T follicular helper cell (primary cell): ENCODE measurements at places on chromosomes 1 and 21.

DNA sequence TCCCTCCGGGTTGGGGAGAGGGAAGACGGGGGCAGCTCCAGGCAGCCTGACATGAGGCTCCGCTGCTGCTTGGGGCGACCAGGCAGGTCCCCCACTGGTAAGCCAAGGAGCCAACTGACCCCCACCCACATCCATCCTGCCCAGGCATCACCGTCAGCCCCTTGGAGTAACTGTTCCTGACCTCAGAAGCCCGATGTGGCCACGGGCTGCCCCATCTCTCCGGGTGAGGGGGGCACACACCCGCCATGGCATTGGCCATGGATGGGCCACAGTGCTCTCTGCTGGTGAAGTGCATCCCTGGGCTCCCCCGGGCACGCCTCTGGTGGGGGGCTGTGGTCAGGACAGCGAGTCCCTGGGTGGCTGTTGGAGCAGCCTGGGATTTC, 100.0 kb downstream of the CRYAA start:
- no peak for DNase-seq

GRCh38 chr1:226862890-226863289, 7.5 kb upstream of the PSEN2 start:
- no peak for DNase-seq

GRCh38 chr1:165381745-165382505, 25.4 kb upstream of the LMX1A start:
- DNase-seq, result no peak

DNA sequence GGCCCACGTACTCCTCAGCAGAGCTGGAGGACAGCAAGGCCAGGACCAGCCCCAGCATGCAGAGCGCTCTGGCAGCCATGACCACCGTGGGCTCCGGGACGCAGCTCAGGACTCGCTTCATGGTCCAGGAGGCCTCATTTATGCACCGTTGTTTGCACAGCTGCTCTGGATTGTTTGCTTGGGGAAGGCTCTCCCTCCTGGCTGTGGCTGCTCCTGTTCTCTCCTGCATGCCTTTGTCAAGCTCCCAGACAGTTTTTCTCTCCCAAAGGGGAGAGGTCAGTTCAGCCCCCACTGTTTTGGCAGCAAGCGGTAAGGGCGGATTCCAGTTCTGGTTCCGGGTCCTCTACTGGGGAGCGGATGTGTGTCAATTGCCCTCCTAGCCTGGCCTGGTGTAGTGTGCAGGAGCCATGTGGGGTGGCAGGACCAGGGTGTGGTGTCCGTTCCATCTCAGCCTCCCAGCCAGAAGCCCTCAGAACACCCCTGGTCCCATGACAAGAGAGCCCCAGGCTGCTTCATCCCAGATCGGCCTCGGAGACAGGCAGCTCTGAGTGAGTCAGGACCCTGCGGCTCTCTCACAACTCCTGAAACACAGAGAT, at the start of gene TFF3:
TFF3 (minus strand) TSS at position 114 of the 596 bp plus-strand sequence; CDS start at position 79, 35 bp downstream.
- DNase-seq, result no peak

- no peak for DNase-seq
These were observed 20.3 kb upstream of the SLC26A9 start for GRCh38 chr1:205963352-205964155.

DNA sequence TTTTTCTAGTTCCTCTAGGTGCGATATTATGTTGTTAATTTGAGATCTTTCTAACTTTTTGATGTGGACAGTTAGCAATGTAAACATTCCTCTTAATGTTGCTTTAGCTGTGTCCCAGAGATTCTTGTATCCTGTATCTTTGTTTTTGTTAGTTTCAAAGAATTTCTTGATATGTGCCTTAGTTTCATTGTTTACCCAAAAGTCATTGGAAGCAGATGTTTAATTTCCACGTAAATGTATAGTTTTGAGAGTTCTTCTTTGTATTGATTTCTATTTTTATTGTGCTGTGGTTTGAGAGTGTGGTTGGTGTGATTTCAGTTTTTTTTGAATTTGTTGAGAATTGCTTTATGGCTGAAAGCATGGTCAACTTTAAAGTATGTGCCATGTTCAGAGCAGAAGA, 319.4 kb downstream of the PTBP2 start:
- no peak for DNase-seq

GRCh38 chr1:198087831-198088230, 69.0 kb upstream of the NEK7 start:
- no peak for DNase-seq

DNA sequence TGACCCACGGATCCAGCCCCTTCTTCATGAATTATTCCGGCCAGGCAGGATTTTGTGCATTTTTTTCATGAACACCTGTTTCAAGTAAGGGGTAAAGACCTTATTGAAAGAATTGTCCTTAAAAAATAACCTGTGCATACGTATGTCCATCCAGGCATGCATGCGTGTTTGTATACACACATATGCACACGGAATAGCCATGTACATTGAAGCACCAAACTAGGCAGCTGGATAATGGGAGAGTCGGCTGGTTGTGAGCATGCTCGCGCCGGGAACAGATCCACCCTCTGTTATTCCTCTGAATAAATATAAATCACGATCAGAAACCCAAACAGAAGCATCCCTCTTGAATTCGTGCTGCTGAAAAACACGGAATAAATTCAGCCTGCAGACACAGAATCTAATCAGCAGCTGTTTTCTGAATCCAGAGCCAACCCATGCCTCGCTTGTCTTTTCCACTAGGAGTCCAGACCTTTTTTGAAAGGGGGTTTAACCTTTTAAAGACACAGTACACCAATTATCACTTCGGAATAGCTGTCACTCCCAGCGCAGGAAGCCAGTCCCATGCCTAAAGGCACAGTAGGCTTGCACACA, at the start of gene HIVEP3:
HIVEP3 (minus strand) TSS at position 473 of the 594 bp plus-strand sequence.
- no peak for DNase-seq

GRCh38 chr1:89820422-89821321, at the start of gene LRRC8D:
Gene LRRC8D, plus strand, starts transcription at chr1:89821032. Its CDS starts 112,037 bp downstream, at chr1:89933069.
- DNase-seq, result peak; percentile 52

- no peak for DNase-seq
These were observed 722.2 kb downstream of the KCNT2 start for GRCh38 chr1:195886000-195886399.

- DNase-seq, result no peak
These were observed 279.5 kb upstream of the NR5A2 start for GRCh38 chr1:199747984-199748383.

DNA sequence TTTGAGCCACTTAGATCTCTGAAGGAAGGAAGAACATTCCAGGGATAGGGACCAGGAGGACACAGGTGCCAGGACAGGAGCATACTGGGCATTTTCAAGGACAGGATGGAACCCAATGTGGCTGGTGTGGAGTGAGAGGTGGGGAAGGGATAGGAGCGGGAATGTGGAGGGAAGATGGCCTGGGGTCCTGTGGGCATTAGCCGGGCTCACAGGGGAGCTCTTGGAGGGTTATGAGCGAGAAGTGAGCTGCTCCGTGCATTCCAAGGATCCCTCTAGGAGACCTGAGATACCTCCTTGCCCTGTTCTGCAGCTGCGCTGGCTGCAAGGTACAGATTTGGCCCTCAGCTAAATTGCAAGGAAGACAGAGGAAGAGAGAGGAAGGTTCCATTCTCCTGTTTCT, 87.5 kb downstream of the IER5 start:
- DNase-seq, result no peak

DNA sequence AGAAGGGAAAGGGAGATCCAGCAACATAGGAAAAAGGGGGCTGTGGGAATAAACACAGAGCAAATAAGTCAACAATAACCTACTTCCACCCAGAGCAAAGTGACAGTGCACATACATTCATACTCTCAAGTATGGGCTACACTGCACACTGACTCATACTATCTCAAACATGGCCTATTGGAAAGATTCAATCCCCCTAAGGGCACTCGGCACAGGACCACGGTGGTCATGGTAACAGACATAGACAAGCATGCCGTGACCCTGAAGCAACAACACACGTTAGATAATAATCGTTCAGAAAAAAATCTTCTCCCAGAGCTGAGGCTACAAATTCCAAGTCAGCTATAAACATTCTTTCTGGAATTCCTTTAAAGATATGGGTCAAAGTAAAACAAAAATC, 16.8 kb upstream of the JAK1 start:
- DNase-seq, result no peak

- no peak for DNase-seq
These were observed 4.9 kb downstream of the AHDC1 start for GRCh38 chr1:27598902-27599528.

DNA sequence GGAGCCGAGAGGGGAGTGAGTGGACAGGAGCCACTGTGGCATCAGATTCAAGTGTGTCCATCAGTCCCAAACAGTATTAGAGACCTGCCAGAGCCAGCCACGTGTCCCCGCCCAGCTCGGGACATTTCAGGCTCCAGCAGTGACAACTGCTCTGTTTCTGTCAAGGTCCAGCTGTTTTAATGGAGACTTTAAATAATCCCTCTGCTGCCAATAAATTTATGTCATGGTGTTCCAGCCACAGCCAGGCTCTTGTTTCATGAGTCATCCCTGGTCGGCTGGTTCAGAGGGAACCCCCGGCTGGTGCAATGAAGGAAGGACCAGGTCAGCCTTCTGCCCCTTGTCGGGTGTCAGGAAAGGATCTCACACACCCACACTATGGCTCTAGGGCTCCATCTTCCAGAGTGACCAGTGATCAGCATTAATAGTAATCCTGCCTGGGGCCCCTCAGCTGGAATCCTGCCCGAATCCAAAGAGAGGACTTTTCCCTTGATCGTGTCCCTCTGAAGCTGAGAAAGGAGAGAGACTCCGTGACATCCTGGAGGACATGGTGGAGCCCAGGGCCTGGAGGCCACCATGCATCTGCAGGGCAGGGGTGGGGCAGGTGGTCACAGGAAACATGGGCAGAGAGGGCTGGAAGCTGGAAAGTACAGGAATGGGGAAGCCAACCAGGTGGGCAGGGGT, 197.3 kb downstream of the MATN1 start:
- no peak for DNase-seq

GRCh38 chr1:203304391-203304918, 864 bp upstream of the BTG2 start:
- DNase-seq, result no peak

- DNase-seq, result no peak
These were observed 172.7 kb upstream of the FGGY start for GRCh38 chr1:59124166-59124565.

DNA sequence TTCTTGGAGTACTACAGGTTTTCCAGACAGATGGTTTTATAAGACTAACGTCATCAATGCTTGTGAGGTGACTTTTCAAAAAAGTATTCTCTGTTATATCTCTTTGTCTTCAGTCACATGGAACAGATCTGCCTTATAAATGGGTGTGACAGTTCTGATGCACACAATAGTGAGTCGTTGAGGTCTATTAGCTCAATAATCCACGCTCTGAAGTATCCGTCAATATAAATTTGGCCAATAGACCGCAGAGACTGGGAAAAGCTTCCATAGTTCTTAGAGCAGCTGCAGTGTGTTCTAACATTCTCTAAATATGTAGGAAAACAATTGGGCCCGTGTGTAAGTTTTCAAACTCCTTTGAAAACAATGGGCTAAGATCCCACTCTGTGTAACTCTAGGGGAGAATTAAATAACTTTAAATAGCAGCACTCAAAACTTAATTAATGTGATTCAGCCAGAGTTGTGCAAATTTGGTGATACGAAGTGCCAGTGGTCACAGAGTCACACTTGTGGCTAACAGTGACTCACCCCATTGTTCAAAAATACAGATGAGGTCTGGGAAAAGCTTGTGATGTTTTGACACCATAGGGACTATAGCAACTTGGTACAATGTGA, 316.0 kb downstream of the LMO4 start:
- no peak for DNase-seq

GRCh38 chr1:180762796-180763195, 131.0 kb downstream of the XPR1 start:
- no peak for DNase-seq

DNA sequence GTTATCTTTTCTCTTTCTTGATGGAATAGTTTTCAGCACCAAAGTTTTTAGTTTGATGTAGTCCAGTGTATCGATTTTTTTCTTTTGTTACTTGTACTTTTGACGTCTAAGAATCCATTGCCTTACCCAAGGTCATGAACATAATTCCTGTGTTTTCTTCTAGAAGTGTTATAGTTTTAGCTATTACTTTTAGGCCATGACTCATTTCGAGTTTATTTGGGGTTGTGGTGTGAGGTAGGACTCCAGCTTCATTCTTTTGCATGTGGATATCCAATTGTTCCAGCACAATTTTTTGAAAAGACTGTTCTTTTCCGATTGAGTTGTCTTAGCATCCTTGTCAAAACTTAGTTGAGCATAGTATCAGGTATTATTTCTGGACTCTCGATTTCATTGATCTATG, 79.4 kb upstream of the SELENON start:
- DNase-seq, result no peak

- no peak for DNase-seq
These were observed 8.8 kb downstream of the TFF2 start for GRCh38 chr21:42341776-42342542.

DNA sequence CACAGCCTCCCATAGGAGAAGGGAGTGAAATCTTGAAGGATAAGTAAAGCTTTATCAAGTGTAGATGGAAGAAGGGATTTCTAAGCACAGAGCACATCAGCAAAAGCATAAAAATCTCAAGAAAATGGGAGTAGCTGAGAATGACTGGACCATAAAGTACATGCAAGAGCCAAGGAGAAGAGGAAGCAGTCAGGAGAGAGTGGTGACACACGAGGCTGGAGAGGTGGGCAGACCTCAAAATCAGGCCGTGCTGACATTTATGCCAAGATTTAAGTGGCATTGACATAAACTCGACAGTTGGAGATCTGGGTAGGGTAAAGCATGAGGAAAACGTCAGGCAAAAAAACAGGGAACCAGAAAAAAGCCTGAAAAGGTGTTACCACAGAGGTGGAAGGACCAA, 62.3 kb downstream of the GFI1 start:
- no peak for DNase-seq

- DNase-seq, result no peak
These were observed 8.1 kb upstream of the F5 start for GRCh38 chr1:169594391-169594790.

GRCh38 chr1:223707256-223708000, 4.9 kb upstream of the CAPN2 start:
- DNase-seq, result no peak

DNA sequence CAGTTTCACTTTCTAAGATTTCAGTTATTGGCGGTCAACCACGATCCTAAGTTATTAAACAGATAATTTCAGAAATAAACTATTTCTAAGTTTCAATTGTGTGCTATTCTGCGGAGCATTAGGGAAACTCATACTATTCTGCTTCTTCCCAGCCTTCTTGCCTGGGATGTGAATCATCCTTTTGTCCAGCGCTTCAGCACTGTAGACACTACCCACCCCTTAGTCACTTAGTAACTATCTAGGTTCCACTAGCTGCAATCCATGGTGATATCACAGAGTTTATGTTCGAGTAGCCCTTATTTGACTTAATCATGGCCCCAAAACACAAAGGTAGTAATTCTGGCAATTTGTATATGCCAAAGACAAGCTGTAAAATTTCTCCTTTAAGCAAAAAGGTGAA, 279.9 kb upstream of the ADAMTS5 start:
- no peak for DNase-seq

- no peak for DNase-seq
These were observed 25.7 kb downstream of the TMPRSS2 start for GRCh38 chr21:41482301-41482700.
